ENCODE measurements at places on chromosomes 3 and 15.

- no peak for DNase-seq
These were observed 15.1 kb downstream of the THUMPD3 start for GRCh38 chr3:9377981-9378380.

- no peak for DNase-seq
These were observed 130.8 kb upstream of the IL12A start for GRCh38 chr3:159857840-159858239.

DNA sequence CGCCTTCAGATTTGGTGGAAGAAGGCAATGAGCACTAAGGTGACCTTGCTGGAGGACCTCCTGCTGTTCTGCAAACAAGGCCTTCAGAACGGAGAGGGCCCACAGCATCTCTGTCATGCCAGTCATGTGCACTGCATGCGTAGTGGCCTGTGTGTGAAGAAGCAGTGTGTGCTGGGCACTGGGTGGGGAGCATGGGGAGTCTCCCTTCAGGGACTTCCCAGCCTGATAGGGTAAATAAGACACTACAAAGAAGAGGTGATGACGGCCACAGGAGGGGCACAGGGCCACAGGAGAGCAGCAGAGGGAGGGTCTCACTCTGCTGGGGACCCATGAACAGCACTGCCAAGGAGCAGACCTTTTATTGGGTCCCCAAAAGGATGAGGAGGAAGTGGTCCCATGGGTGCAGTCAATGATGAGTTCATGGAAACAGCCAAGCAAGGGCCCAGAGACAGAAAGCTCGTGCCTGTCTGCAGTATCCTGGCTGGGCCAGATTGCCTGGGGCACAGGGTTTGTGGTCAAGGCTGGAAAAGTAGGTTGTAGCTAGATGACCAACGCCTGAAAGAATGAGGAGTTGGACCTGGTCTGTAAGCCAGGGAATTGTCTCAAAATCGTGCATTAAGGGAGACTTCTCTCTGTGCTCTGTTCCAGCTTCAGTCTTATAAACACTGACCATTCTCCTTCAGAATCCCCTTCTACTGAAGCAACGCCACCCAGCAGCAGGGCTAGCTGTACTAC lies 67.8 kb upstream of the SEC61A1 start:
- DNase-seq: no peak

DNA sequence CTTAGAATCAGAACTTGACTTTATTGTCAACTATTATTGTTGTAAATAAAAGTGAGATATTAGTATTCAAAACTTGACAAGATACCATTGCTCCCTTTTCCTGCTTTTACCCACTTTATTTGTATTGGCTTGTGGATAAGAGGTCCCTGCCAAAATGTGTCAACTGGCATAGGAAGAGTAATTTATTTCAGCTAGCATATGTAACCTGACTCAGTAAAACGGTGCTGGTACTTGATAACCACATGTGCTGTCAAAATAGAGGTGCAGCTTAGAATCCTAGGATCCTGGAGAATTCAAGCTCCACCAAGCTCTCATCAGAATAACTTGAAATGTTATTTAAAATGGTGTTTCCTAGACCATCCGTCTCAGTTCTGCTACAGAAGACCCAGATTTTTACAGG lies 90.2 kb upstream of the TGFBR2 start:
- no peak for DNase-seq

DNA sequence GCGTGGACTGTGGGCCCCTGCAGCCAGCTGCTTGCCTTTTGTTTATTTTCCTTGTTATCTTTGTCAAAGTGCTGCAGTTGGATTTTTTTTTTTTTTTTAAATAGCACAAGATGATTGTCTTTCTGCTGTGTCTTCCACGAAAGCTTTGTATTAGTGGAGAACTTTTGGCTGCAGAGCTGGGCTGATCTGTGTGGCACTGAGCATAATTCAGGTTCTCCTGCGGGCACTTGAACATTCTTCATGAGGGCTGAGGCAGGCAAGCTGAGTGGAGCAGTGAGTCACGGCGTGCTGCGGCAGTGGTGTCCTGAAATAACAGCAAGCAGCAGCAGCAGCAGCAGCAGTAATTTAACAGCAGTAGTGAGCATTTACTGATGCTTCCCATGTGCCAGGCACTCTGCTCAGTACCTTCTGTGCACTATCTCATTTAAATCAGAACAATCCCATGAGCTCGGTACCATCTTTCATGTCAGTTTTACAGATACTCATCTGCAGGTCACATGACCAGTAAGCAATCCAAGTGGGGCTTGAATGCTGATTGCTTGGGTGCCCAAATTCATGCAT lies 45.8 kb downstream of the MITF start:
- peak; percentile 51 for DNase-seq

- no peak for DNase-seq
These were observed 671.9 kb upstream of the CBLB start for GRCh38 chr3:106540743-106541142.

DNA sequence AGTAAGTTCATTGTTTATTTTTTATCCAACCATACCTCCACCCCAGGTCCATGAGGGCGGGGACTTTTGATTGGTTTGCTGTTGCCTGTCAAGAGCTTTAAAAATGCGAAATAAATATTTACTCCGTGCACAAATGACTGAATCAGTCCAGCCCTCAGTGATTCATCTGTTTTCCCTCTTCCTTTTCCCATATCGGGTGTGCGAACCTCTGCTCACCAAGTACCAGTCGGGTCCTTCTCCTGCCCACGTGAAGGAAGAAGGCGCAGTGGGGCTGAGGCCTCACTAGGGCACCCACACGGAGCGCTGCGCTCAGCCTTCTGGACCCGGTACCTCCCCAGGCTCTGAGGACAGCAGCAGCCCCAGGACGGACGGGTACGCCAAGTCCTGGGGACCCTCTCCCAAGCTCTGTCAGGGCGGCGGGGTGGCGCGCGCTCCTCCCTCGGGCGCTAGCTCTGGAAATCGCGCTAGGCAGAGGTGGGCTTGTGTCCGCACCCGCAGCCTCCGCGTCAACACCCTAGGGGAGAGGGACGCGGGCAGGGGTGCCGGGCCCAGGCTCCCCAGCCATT lies 70.5 kb upstream of the EPHB3 start:
- DNase-seq: peak; percentile 68

- no peak for DNase-seq
These were observed 151.1 kb downstream of the RBPMS2 start for GRCh38 chr15:64624242-64624641.

- DNase-seq: no peak
These were observed 123.3 kb downstream of the ALCAM start for GRCh38 chr3:105490045-105490444.

GRCh38 chr3:146306656-146307455 lies 56.0 kb upstream of the PLSCR4 start:
- DNase-seq: no peak

All from ureter (tissue), 1 donor.